ENCODE measurements at places on chromosomes 7 and 10. TPM values are rescaled to one million over a fixed set of nuclear protein-coding genes. Genes with fewer than 3 reads are reported as not detected.

DNA sequence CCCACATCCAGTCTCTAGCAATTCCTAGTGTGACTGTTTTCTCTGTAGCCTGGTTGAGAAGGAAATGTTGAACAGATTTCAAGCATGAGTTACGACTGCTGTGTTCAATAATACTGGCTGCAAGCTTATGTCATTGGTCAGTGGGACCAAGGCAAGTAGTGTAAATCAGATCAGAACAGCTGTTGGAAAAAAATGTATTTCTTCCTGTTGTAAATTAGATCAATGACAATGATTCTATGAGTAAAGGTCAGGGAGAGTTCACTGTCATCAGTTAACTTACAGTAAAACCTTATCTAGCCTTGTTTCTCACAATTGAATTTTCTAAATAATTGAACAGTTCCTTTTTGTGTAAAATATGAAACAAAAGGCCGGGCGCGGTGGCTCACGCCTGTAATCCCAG, 6.7 kb downstream of the OTUD1 start:
- no peak for DNase-seq

DNA sequence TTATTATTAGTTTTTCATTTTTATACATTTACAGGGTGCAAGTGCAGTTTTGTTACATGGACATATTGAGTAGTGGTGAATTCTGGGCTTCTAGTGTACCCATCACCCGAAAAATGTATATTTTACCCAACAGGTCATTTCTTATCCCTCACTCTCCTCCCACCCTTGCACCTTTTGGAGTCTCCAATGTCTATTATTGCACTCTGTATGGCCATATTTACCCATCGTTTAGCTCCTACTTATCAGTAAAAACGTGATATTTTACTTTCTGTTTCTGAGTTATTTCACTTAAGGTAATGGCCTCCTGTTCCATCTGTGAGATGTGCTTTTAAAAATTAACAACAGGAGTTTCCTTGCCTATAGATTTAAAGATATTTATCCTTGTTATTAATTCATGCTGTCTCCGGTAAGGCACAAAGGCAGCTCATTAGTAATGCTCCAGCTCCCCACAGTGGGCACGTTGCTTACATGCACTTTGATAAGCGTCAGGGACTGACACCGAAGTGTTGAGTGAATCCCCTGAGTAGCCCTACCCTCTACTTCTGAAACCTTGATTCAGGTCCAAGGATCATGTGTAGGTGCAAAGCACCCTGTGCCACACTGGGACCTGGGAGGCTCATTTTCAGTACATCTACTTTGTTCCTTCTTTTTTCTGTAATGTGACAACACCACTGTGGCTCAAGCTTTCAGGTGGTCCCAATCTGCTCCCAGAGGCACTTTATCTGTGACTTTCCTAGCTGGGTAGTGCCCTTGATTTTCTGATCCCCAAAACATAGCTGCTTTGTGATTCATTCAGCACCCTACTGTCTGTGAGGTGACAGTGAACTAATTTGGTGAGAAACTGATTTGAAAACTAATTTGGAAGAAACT, 27.3 kb downstream of the HYAL4 start:
- DNase-seq = peak; percentile 20

DNA sequence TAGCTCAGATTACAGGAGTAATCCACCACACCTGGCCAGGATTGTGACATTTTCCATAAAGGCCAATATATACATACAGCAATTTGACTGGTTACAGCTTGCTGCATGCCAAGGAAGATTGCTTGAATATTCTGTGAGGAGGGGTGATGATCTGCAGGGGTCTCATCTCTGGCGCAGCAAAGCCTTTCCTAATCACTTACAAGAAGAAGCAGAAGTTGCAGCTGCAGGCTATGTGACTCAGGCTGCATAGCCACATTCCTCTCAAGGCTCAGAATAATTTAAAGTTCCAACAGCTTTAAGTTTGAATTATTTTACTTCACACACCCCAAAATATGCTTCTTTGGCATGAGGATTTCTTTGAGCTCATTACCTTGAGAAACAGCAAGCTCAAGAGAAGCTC, 11.4 kb upstream of the RASGEF1A start:
- DNase-seq = no peak

- DNase-seq = no peak
These were observed 4.2 kb upstream of the CALCR start for GRCh38 chr7:93578762-93579161.

DNA sequence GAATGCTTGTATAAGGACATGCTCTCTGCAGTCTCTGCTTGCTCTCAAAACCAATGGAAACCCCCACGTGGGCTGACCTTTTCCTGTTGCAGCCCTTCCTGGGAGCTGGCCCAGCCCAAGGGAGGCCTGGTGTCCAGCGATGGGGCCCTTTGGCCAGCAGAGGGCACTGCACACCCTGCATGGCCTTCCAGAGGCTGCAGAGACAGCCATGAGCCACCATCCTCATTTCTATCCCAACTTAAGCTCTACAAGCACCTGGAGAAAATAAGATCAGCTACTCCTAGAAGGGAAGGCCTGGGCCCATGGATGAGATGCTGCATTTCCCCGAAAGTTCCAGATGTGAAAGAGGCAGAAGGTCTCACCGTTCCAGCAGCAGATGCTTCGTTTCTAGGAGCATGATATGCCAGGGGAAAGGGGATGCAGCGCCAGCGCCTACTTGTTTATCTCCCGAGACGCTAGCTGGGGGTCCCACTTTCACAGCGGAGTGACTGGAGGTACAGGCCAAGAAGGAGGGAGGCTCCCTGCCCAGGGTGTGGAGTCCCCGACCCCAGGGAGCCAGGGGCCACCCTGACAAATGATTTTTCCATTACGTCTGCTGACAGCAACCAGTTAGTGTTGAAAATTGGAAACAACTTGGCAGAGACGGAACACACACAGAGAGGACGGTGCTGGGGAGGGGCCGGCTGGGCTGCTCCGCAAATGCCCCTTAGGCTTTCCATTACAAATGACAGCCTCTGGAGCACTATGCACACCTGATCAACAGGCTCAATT, 106.4 kb downstream of the ZRANB1 start:
- peak; percentile 94 for DNase-seq

DNA sequence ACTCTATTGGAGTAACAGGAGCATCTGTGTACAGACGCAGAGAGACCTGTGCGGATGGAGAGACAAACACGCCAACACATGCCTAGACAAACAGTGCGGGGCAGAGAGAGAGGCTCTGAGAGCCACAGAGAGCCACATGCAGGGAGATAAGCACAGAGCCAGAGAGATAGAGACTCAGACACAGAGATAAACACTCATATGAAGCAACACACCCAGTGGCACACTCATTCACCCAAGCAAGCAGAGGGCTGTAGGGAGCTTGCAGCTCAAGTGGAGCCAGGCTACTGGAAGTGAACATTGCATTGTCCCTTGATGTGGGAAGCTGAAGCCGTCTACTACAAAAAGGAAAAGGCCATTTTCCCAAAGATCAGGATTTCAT, 46.6 kb upstream of the PODXL start:
- no peak for DNase-seq

DNA sequence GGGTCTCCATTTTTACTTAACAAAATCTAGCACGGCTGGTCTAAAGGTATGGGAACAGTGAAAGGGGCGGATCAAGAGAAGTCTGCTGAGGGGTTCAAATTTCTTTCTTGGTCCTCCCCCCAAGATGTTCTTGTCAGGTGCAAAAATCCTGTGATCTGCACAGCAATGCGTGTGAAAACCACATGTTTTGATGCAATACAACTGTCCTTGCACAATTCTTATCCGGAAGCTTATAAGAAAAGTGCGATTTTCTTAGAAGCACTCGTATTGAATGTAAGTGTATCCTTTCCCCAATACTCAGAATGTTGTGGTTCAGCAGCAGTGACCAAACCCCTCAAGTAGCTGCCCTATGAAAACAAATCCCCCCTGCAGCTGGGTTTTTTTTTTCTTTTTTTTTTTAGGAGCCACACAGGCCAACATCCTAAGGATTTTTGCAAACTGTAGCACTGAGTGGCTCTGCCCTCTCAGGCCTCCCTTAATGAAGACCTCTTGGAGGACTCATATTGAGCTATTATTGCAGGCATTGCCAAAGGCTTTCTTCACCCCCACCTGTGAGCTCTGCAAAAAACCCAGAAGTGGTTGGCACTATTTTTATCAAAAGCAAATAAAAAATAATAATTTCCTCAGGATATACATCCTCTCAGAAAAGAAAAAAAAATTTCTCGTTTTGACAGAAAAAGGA, 151.9 kb upstream of the ITGB1 start:
- no peak for DNase-seq

DNA sequence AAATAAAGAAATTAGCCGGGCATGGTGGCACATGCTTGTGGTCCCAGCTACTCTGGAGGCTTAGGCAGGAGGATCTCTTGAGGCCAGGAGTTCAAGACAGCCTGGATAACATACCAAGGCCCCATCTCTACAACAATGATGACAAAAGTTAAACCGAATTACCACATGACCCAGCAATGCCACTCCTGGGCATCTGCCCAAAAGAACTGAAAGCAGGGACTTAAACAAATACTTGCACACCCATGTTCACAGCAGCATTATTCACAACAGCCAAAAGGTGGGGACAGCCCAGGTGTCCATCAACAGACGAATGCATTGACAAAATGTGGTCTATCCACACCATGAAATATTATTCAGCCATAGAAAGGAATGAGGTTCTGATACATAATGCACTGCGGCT, 83.9 kb downstream of the HIP1 start:
- no peak for DNase-seq

GRCh38 chr7:990933-991728, 8.2 kb downstream of the CYP2W1 start:
- DNase-seq = no peak

- peak; percentile 40 for DNase-seq
These were observed 52.7 kb downstream of the RBM17 start for GRCh38 chr10:6141296-6142151.

DNA sequence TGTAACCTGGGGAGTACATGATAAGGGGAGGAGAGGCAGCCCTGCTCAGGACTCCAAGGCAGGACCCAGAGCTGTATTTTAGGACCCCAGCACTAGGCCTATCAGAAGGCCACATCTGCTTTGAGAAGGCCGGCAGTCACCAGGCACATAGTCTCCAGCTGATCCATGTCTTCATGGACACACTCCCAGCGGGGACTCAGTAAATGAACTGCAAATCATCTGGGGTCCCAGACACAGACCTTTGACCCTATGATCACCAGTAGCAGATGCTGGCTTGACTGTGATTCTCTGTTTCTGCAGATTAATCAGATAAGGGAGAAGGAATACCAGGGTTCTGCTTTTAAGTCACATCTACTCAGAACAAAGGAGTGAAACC, 341.4 kb upstream of the PODXL start:
- DNase-seq = no peak

GRCh38 chr7:150567871-150568301, 696 bp downstream of the GIMAP4 start:
- DNase-seq = no peak

DNA sequence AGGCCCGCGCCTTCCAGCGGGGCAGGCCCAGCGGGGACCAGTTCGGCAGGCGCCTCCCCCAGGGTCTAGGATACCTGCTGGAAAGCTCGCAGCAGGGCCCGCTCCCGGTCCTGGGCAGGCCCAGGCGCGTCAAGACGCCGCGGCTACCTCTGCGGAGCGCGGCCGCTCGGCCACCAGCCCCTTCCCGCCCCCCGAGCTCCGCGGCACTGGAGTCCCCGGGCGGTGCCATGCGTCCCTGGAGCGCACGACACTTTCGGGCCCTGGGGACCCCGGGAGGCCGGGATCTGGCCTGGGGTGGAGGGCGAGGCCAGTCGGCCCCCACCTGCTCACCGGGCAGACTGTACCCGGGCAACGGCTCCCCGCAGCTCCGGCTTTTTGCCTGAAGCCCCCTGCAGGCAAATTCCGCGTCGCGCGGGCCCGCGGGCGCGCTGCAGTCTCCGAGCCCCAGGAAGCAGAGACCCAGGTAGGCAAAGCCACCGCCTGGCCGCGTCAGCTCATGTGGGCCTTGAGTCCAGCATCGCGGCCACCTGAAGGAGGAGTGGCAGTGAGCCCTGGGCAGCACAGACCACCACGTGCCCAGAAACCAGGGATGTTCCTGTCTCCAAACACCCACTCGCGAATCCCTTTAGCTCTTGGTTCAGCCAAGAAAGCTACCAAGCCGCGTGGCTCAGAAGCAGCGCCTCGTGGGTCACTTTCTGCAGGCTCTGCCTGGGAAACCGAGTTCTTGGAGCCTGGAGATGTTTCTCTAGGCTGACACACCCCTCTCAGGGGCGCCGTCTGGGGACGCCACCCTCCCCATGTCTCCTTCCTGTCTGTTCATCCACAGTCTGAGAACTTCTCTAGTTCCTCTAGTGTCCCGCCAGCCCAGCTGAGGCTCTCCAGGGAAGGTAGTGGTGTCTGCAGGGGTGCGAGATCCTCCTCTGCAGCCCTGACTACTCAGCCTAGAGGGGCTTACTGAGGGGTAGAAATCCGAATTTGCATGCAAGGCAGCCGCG, 46.1 kb upstream of the APBB1IP start:
- peak; percentile 75 for DNase-seq

GRCh38 chr7:12731214-12731656, 43.8 kb downstream of the ARL4A start:
- no peak for DNase-seq

DNA sequence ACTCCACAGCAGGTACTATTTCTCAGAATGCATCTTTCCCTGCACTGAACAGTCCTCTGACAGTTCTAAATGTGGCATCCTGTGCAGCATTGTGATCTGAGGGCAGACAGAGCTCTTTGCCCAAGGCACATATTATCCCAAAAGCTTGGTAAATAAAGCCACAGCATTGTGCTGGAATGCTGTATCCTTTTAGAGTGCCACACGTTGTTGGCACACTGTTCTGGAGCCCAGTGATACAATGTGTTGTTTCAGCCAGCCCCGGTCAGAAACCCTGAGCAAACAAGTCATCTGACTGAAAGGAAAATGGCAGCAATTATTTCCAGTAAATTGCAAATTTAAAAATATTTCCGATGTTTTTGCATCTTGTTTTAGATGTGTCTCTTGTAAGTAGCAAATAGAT, 45.4 kb downstream of the NAMPT start:
- no peak for DNase-seq

DNA sequence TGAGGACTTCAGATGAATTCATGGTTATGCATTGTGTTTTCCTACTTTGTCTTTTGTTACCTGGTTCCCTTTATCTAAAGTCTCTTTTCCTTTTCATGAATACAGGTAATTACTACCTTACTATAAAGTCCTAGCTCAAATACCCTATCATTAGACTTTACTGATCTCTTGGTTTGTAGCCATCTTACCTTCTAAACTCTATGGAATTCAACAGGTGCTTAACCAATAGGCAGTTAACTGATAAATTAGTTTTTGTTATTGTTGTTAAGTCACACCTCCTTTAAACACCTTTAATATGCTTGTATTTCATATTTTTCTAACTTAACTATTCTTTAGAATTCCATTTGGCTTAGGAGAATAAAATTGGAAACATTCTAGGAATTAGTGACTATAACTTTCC, 30.7 kb downstream of the PLCE1 start:
- no peak for DNase-seq

ZNF425 gene
- total RNA-seq = 4.6 TPM

BMPR1A gene
- 86.5 TPM for total RNA-seq

TET1 gene
- total RNA-seq = 47.6 TPM

TMEM213 gene
- not detected for total RNA-seq

AZGP1 gene
- not detected for total RNA-seq

Measured in H7 (cell line).